ENCODE measurements at places on chromosomes 11 and 22.

DNA sequence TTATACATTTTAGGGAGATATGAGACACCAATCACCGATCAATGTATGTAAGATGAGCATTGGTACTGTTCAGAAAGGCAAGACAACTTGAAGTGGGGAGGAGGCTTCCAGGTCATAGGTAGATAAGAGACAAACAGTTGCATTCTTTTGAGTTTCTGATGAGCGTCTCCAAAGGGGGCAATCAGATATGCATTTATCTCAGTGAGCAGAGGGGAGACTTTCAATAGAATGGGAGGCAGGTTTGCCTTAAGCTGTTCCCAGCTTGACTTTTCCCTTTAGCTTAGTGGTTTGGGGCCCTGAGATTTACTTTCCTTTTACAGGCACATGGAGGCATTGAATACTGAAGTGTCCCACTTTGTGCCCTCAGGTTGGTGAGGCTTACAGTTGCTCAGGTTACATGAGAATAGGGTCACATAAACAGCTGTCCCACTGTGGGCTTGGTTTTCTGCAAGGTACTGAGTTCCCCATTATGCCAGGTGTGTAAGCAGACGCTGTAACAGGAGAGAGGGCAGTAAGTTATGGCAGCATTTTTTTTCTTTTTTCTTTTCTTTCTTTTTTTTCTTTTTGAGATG lies 129.8 kb upstream of the SERPIND1 start:
- DNase-seq: no peak

DNA sequence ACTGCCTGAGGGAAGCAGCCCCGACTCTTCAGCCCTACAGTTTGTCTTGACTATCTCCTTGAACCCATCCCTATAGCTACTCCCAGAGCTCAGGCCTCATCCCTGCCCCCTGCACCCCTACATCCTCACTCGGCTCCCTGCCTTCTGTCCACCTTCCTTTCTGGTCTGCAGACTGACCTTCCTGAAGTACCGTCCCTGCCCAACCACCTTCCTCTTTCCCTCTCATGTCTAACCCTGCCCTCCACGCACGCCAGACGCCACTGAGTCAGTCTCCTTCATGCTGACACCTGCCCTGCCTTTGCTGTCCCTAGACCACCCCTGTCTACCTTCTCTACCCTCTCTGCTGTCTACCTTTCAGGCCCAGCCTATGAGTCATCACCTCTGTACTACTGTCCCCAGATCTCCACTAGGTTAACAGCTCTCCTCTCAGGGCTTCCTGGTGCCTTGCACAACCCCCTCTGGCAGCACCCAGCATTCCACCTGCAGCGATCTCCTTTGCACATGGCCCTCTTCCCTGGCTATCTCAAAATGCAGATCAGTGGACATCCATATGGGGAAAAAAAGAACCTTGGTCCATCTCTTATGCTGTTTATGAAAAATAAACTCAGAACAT lies 8.9 kb downstream of the KCTD21 start:
- no peak for DNase-seq

DNA sequence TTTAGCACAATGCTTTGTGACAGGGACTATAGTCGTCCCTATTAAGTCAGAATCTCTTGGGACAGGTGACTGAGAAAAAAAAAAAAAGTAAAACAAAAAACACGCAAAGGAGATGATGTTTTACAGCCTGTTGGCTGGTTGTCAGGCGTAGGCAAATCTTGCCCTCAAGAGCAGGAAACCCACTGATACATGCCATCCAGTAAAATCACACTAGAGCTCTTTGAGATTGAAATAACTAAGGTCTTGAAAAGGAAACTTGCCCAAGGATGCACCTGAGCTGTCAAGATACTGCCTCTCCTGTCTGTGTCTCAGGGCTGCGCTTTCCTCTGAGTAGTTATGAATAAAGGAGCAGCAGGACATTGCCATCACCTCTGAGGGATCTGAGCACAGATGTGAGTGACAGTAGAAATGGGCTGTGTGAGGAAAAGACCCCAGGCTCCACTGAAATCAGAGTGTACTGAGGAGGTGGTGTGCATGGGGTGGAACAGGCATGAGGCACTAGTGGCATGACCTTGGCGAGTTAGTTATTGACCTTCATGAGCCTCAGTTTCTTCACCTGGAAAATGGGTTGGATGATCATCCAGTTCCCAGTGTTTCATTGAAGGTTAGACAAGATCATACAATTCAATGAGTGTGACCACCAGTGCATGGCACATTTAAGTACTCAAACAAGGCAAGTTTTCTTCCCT lies 23.3 kb downstream of the MICAL2 start:
- no peak for DNase-seq

GRCh38 chr22:28917747-28918549 lies 34.6 kb downstream of the ZNRF3 start:
- no peak for DNase-seq

GRCh38 chr11:58927393-58928106 lies 11.7 kb upstream of the GLYATL1 start:
- DNase-seq: no peak

GRCh38 chr22:33047744-33048143 lies 10.4 kb downstream of the SYN3 start:
- no peak for DNase-seq

DNA sequence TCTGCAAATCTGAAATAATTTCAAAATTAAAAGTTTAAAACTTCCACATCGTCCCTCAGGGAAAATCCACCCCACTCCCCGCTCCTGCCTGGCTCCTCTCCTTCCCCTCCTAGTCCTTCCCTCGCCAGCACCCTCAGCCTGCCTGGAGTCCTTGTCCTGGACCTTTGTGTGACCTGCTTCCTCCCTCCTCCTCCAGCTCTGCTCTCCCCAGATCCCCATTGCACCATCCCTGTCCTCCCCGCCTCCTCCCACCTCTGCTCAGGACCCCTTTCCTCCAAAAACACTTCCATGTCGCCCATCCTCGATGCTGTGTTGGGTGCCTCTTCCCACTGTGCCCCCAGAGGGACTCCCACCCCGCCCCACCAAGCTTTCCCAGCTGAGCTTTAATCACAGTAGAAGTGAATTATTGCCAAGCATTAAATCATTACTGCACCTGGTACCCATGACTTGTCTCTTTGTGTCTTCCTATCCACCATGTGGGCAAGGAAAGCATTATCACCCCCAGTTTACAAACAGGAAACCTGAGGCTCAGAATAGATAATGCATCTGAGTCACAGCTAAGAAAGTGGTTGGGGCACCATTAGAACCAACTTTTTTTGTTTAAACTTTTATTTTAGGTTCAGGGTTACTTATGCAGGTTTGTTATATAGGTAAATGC lies 2.4 kb upstream of the ZP1 start:
- DNase-seq: no peak

- DNase-seq: no peak
Observed at GRCh38 chr11:72239313-72239848, 4.6 kb downstream of the PHOX2A start.

DNA sequence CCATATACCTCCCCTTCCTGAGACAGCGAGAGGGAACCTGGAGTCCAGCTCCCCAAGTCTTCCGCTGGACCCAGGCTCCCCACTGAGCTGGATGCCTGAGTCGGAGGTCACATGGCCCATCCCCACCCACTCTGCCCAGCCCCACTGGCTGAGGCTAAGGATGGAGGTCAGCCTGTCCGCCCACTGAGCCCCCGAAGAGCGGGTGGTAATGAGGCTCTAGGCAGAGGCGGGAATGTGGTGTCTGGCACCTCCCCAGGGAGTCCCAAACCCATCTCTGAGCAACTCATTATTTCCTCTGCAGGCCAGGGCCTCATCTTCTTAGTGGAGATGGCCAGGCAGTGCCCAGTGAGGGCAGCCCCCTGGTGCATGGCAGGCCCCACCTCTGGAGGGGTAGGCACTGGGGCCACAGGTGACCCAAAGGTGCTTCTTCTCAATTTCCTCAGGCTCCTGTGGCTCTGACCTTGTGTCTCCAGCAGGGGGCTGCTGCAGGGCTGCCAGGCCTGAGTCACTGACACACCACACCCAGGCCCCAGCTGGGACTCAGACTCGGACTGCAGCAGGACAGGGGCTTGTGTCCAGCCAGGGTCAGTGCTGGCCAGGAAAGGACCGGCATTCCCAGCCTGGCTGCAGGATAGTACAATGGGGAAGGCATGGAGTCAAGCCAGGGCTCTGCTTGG lies 10.2 kb upstream of the PDE2A start:
- DNase-seq: no peak

GRCh38 chr11:114918286-114918685 lies 240.0 kb downstream of the NXPE2 start:
- DNase-seq: no peak

DNA sequence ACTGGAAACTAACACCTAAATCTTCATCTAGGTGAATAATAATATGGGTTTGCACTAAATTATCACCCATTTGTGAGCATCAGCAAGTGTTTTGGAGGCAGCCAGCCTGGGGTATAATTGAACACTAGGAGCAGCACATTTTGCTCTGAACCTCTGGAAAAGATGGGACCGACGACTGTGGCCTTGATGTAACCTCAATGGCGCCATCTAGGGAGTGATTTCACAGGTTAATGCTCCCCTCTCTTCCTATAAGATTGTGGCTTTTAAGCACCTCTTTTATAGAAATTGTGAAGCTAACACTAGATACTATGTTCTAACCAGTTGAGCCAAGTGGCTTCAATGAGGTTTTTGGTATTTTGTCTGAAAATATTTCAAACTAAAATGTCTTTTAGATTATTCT lies 203.7 kb downstream of the NELL1 start:
- no peak for DNase-seq

DNA sequence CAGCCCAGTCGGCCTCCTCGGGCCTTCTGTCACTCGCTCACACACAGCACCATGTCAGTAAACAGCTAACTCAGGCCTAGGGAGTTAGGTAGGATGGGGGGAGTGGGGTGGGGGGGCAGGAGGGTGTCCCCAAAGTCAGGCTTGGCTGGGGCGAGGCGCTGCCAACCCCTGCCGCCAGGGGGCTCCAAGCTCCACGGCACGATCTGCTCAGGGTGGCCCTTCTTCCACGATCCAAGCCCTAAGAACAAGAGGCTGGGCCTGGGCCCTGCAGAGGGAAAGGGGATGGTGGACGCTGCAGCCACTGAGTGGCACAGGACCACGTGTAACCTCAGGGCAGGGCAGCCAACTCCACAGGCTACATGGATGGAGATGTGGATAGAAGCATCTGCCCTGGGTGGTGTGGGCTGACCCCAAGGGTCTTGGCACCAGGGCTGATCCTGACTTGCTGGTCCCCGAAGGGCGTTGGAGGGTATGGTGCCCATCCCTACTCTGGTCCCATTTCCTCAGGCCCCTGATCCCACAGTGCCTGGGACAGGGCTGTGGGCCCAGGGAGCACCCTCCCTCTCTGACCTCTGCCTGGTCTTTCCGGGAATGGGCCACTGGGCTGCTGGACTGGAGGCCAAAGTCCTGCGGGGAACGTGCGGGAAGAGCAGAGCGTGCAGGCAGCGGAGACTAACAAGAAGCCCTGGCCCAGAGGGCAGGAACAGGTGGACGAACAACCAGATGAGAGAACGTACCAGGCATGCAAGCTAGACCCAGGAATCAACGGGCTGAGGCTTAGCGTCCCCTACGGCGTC lies 29.1 kb upstream of the TXNRD2 start:
- DNase-seq: no peak

GRCh38 chr22:39724390-39724789 lies 153.8 kb downstream of the CACNA1I start:
- no peak for DNase-seq

Measured in fibroblast of skin of left biceps (primary cell).